Left renal pelvis (tissue), 4 donors: ENCODE measurements at places on chromosomes 6 and 20. TPM values are rescaled to one million over a fixed set of nuclear protein-coding genes. Genes with fewer than 3 reads are reported as not detected.

- DNase-seq: no peak
Measured at GRCh38 chr6:45618259-45618658, 240.5 kb upstream of the SUPT3H start.

GRCh38 chr6:166905505-166906134 lies 50.7 kb downstream of the RNASET2 start:
- DNase-seq: no peak

DNA sequence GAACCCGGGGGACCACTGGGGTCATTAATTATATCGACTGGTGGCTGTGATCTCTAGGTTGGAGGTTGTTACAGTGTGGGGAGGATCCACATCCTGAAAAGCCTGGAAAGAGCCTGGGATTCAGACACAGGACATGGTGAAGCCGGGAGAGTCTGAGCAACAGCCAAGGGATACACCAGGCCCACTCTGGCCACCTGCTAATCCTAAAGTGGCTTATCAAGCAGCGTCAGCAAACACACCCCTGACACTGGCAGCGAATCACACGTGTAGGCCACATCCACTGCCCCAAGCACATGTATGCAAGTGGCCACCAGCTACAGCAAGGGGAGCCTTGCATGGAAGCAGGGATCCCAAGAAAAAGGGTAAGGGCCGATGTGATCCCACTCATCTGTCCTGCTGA lies 41.0 kb downstream of the GFOD1 start:
- DNase-seq: no peak

GRCh38 chr20:48772183-48772976 lies 55.4 kb downstream of the PREX1 start:
- DNase-seq: no peak

- DNase-seq: no peak
Measured at GRCh38 chr6:159513074-159513720, 179.8 kb downstream of the SOD2 start.

- no peak for DNase-seq
Measured at GRCh38 chr6:108638993-108639392, 78.3 kb downstream of the FOXO3 start.

DNA sequence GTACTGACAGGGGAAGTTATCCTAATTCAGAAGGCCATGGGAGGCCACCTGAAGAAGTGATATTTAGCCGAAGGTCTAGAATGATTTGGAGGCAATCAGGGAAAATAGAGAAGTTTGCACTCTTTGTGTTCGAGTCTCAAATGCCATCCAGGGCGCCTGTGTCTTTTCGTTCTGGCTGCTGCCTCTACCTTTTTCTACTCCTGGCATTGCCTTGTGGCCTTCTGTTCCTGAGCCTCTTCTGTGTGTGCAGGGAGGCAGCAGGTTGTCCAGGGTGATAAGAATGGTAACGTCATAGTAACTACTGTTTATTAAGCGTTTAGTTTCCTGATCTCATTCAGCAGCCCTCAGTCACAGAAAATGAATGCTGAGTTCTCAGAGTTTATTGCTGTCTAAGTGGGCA lies 252.1 kb downstream of the FARS2 start:
- no peak for DNase-seq

DNA sequence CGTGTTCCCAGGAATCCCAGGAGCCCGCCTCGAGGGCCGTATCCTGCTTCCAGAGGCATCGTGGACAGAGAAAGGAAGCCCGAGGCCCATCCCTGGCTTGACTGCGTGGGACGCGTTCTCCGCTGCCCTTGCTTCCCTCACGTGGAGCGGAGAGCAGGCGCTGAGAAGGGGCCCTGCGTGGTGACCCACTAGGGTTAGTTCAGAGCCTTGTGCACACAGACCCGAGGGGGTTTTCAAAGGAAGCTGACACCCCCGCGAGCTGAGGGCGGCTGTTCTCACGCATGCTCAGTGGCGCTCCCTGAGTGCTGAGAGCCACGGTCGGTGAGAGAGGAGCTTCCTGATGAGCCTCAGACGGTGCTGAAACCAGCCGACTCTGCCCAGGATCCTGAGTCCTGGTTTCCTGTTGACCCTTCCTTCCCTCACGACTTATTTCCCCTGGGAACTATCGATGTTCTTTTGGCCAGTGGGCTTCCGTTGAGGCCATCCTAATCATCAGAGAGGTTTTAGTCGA lies 28.9 kb upstream of the CCR6 start:
- no peak for DNase-seq

Gene CHRNA4
- 4.9 TPM for polyA plus RNA-seq

Gene SLC9A8
- 9.4 TPM for polyA plus RNA-seq

Gene SGK2
- polyA plus RNA-seq: 3.4 TPM

Gene COL9A1
- 36.9 TPM for polyA plus RNA-seq

Gene SLC32A1
- 2.0 TPM for polyA plus RNA-seq
